Neural progenitor cell (in vitro differentiated cells): ENCODE measurements at places on chromosomes 1 and 21. TPM values are rescaled to one million over a fixed set of nuclear protein-coding genes. Genes with fewer than 3 reads are reported as not detected.

The TNFRSF18 gene
- total RNA-seq, result not detected in 2 replicates

The FNDC5 gene
- 9.6 and 21.4 TPM in 2 replicates for total RNA-seq

The TMEM82 gene
- total RNA-seq, result 0.56 TPM in 1 of 2 replicates, not detected in the other

The SERTAD4 gene
- 2.5 and 2.8 TPM in 2 replicates for total RNA-seq

The FGR gene
- total RNA-seq, result not detected in 2 replicates

GRCh38 chr21:35189077-35189863 is 140.2 kb upstream of the RUNX1 start:
- DNase-seq, result no peak

DNA sequence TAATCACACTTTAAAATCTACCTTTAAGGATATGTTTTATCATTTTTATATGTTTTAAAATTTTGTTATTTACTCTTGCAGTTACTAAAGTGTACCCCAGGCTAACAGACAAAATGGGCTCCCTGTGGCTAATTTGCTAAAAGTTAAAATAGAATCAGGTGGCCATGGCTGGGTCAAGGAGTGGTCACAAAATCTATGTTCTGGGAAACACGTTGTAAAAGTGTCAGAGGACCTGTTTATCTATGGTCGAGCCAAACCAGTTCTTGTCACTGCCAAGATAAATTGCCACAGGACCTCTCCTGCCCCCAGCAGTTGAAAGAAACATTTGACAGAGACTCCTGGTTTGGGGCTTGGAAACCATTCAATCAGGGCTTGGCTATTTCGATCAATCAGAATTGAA is 21.2 kb upstream of the TTLL7 start:
- DNase-seq, result no peak

GRCh38 chr1:53120659-53121058 is 21.8 kb downstream of the SLC1A7 start:
- DNase-seq, result no peak

DNA sequence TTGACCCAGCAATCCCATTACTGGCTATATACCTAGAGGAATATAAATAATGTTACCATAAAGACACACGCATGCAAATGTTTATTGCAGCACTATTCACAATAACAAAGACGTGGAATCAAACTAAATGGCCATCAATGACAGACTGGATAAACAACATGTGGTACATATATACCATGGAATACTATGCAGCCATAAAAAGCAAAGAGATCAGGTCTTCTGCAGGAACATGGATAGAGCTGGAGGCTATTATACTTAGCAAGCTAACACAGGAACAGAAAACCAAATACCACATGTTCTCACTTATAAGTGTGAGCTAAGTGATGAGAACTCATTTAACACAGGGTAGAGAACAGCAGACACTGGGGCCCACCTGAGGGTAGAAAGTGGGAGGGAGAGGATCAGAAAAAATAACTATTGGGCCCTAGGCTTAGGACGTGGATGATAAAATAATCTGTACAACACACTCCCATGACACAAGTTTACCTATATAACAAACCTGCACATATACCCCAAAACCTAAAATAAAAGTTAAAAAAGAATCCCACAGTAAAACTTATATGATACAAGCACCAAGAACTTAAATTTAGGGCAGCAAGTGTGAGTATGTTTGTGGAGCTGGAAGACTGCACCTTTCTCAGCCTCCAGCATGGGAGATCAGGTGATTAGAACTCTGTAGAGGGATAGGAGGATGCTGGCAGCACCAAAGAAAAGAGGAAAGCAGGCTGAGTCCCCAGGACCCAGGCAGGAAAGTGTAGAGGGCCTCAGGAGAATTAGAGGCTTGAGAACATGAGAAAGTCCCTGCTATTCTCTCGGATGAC is 320.8 kb upstream of the USP24 start:
- no peak for DNase-seq

DNA sequence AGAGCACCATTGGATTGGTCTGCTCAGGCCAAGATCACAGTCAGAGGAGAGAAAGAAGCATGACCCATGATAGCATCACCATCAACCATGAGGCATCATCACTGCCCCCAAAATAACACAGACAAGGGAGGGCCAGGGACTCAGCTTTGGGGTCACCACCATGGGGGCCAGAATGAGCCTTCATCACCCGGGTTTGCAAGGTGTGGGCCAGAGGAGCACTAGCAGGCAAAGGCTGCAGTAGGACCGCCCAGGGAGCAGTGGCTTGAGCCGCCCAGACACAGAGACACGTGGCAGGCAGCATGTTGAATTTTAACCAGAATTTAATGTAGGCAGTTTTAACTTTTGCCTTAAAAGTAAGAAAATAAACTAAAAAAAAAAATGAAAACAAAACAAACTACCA is 53.7 kb upstream of the TMPRSS2 start:
- no peak for DNase-seq
